Astrocyte of the hippocampus (primary cell): ENCODE measurements at places on chromosomes 1 and 21.

DNA sequence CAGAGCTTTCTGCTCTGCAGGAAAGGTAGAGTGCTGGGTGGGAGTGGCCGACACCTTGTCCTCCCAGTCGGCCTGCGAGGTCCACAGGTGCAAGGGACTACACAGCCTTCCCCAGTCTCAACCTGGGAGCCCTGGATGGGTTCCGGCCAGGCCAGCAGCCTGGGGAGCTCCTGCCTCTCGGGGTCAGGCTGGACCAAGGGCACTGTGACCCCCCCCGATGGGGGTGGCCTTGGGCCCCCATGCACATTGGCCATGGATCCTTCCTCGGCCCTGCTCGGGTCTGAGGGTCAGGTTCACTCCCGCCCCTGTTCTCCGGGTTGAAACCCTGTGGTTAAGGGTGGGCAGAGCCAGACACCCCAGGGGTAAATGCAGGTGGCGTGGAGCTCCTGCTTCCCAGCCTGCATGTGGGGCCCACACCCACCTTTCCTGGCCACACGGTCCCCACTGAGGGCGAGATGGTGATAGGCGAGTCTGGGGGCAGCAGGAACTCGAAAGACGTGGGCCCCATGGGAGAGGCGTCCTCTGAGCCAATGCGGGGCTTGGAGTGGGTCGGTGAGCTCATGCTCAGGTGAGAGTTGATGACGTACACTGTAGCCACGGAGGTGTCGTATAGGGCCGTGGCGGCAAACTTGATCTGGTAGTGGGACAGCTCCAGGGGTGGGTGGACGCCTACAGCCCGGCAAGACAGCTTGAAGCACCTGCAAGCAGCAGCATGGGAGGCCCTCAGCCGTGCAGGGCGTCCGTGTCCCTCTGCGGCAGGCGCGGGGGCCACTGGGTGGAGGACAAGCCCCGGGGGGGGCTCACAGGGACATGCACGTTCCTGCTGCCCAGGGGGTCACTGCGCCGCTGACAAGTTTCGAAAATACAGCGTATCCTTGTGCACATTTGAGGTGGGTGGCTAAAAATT, 10.8 kb upstream of the TMEM52 start:
- DNase-seq: no peak

- DNase-seq: peak; percentile 28
Measured at GRCh38 chr1:40344597-40344996, 27.5 kb upstream of the COL9A2 start.

DNA sequence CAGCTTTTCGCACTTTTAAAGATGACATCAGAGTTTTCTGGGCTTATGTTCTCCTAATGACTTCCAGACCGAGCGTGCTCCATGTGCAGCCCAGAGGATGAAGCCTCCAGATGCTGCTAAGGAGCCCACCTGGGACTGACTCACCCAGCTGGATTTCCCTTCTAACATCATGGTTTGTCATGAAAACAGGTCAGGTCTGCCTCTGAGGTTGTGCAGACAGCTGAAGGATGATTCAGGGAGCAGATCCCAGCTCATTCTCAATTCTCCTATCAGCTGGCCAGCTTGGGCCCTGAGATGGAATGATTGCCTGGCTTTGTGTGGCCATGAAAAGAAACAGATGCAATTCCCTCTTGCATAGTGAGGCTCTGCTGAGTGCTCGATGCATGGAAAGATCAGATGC, 123.9 kb upstream of the DUSP10 start:
- DNase-seq: no peak

DNA sequence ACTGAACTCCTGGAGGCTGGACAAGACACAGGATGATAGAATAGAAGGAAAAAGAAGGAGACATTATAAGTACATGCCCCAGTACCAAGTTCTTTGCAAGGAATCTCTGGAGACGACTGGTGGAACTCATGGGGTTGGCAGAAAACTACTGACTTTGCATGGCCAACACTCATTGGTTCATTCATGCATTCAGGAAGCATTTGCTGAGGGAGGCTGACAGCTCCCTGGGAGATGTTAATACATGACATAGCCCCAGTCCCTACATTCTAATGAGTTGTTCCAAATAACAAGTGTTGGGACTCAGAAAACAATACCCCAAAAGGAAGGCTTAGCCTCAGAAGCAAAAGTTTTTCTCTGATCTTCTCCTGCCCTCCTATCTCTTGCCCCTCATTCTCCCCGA, 172.8 kb upstream of the IRF2BP2 start:
- peak; percentile 46 for DNase-seq

- no peak for DNase-seq
Measured at GRCh38 chr1:158374860-158375259, 21.2 kb downstream of the CD1E start.

- peak; percentile 48 for DNase-seq
Measured at GRCh38 chr1:192654591-192655251, 18.8 kb downstream of the RGS13 start.

GRCh38 chr1:5948681-5949005, 43.6 kb downstream of the NPHP4 start:
- DNase-seq: no peak

- DNase-seq: peak; percentile 61
Measured at GRCh38 chr1:204258213-204259115, 44.7 kb upstream of the GOLT1A start.

DNA sequence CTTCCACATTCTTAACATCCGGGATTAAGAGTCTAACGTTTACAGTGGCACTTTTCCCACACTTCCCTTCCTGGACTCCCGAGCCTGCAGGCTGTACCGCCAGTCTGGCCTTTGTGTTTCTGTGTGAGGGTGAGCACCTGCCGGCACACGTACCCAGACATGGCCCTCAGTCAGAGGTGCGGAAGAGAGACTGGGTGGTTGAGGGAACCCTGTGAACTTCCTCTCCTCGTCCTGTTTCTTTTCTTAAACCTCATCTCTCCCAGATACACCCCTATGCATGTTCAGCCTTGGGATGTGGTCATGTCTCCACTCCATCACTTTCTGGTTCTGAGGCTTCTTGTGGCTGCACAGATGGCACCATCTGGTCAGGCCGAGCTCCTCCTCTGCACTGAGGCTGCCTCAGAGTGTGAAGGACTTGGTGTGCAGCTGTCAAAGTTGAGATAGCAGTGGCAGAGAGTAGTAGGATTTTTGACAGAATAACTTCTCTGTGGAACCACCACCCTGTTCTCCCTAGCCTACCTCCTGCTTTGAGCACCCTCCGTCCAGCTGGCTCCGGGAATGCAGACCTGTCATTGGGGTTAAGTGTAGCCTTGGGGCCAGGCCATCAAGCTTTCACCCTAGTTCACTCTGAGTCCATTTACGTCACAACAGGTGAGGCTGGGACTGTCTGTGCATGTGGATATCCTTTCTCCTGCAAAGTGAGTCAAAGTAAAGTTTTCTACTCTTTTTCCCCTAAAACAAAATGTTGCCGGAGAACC, 31.4 kb downstream of the VASH2 start:
- DNase-seq: peak; percentile 28

DNA sequence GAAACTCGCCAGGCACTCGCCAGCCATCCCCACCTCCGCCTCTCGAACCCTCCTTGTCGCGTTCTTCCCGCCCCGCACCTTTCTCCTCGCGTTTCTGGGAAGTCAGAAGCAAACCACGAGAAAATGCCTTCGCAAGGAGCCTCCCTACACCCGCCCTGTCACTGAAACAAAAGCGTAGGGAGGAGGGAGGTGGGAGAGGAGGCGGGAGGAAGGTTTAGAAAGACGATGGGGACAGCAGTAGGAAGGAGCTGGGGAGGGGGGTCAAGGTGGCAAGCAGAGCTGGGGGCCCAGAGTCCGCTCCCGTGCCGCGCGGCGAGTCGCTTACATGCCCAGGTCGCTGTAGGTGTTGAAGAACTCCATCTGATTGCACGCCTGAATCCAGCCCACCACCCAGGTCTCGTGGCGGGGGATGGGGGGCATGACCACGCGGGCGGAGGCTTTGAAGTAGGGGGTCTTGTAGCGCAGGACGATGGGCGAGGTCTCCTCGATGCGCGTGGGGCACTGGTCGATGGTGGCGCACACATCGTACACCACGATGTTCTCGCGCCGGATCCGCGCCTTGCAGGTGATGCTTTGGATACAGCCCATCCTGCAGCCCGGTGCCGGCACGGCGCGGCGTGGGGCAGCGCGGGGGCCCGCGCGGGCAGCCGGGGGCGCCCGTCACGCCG, 1.0 kb downstream of the FAM78B start:
- DNase-seq: peak; percentile 48

DNA sequence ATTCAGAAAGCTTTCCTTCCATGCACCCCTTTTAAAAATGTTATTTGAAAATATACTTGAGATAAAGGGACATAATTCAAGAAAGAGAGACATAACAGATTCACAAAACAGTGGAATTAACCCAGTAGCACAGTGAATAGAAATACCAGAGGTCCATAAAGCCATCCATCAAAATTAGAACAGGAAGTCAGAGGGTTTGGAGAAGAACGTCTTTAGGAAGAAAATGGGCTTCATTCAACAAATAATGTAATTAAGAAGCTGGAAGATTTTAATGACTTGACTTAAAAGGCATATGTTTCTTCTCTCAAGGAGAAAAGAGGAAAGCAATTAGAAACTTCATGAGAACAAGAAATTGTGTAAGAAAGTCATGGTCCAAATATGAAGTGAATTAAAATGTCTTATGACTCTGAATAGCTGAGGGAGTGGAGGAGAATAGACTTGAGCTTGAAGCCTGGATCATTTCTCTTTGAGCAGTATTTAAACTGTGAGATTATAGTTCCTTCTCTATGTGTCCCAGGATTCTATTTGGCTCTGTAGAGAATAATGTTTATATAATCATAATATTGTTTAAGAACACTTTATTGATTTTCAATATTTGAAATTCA, 7.9 kb upstream of the HCRTR1 start:
- no peak for DNase-seq

DNA sequence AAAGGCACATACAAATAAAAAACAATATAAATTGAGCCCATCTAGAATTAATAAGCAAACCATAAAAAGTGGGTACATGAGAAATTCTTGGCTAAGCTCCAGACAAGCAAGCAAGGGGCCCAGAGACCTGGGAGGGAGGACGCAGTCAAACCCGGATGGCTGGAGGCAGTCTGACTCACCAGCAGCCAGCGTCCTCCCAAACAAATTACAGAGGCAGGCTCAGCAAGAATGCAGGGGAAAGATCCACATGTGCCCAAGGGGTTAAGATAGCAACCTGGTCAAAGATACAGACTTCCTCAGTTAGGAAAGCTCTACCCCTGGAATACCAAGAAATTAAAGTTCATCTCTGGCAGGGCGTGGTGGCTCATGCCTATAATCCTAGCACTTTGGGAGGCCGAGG, 7.4 kb upstream of the TIAM1 start:
- peak; percentile 72 for DNase-seq

DNA sequence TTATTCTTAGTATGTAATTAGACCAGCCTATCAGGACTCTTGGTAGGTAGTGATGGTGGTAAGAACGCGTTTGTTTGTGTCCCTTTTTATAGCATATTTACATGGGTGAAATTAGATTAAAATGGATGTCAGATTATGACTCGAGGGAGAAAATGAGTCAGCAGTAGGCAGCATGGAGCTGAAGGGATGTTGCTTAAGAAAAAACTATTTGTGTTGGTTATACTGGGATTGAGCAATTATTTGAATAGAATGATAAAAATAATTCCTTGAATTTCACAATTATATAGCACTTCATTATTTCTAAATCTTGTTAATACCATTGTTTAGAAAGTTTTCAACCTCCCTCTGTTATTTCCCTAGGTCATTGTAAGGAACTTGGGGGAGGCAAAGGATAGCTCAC, 348.8 kb downstream of the RYR2 start:
- DNase-seq: no peak

DNA sequence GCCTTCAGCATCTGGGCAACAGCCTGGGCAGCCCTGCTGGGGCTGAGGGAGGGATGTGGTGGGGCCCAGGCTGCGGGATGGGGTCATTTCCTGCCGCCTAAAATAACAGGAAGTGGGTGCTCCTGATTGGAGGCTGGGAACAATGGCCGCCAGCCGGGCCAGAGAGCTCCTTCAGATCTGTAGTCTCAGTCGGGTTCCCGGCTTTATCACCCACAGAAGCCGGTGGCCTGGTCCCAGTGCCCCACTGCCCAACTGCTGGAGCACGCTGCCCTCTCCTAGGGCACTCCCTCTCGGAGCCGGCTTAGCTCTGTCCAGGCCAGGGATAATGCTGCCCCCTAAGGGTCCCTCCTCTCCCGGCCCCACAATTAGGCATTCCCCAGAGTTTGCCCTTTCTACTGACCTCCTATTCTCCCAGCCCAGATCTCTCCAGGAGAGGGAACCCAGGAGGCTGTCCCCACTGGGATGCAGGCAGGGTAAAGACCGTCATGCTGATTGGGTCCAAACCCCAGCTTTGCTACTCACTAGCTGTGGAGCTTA, 5.1 kb downstream of the MAP7D1 start:
- DNase-seq: peak; percentile 74

DNA sequence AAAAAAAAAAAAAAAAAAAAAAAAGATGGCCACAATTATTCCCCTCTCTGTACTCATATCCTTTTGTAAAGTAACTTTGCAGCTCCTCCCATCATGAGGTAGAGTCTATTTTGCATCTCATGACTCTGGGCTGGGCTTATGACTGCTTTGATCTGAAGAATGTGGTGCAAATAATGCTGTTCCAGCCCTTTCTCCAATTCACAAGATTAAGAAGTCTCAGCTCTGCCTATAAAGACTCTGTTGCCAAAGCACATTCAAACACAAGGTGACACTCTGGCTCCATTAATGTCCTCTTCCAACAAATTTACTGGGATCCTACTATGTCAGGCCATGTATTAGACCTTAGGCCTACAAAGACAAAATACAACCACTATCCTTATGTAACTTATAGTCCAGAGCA, 64.8 kb upstream of the PTCH2 start:
- DNase-seq: no peak

DNA sequence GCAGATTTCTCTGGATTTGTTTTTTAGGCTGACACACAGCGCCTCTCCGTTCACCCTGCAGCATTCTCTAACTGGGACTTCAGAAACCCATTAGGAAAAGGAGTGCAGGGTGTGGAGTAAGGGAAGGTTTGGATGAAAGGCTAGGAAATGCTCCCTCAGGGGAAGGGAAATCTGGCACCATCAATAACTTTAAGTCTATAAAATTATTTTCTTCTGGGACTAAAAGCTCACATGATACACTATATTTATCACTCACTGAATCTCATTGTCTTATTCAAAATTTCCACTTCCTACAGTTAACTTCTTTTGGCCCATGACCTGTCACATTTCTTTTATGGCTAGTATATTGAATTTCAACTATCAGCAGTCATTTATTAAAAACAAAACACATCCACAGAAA, 45.8 kb upstream of the HLX start:
- no peak for DNase-seq

DNA sequence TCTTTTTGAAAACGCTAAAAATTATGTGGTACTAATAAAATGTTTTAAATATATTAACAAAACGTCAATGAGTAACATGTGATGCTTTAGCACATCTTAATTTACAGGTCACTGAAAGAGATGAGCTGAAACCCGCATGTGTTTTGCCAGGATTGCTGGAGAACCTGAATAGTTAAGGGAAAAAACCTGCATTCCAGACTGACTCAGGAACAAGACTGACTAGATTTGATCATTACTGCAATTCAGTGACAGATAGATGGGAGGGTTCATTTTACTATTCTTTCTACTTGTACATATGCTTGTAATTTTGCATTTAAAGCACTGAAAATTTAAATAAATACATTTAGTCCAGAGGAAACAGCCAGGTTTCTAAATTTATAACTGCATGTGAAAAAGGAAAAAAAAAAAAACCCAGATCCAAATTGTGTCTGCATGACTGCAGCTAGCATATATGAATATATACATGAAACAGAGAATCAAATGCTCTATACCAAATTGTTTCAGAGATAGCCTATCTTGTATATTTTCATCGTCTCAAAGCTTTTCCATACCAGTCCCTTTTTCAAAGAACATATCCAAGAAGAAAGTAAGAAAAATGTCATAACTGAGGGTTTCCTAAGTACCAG, 71.7 kb downstream of the APP start:
- DNase-seq: peak; percentile 19
